MV-4-11 (cell line): ENCODE measurements at places on chromosomes 11 and 22.

GRCh38 chr11:2781408-2782274 is 81.8 kb upstream of the KCNQ1OT1 start:
- no peak for DNase-seq

DNA sequence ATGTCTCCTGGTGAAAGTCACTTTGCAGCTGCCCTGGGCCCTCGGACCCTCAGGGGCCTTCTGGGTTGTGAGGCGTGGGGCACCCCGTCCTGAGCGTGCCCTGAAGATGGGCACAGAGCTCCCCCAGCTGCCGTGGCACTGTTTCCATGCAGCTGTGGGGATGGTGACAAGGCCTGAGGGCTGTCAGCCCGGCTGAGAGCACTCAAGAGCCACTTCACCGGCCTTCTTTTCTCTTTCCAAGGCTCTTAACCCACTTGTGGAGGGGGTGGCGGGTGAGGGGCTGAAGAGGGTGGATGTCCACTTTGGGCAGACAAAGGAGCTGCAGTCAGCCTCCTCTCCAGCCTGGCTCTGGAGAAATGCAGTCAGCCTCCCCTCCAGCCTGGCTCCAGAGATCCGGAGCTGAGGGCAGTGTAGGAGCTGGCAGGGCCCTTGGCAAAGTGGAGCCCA is 239.5 kb downstream of the ST3GAL4 start:
- DNase-seq = no peak

GRCh38 chr22:37817705-37818408 is 5.3 kb upstream of the GALR3 start:
- DNase-seq = peak; percentile 61

GRCh38 chr11:119783466-119784400 is 54.7 kb upstream of the NECTIN1 start:
- DNase-seq = peak; percentile 38

GRCh38 chr22:23527971-23528740 is 51.9 kb downstream of the IGLL1 start:
- DNase-seq = peak; percentile 89
